Neural progenitor cell (in vitro differentiated cells): ENCODE measurements at places on chromosomes 3 and 15.

DNA sequence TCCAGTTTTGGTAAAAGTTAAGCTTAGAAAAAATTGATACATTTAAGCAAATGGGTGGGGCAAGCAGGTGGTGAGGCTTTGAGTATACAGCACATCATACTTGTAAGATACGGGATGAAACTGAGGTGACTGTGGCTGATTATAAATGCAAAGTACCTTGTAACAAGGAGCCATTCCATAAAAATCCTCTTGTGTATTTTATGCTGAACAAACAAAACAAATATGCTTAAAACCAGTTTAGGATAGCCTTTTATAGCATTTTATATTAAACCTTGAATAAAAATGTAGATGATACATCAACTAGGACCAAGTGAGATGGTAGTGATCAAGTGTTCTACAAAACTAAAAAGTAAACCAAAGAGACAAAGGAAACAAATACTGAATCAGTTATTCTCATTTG, 3.4 kb downstream of the PLSCR1 start:
- no peak for DNase-seq

- no peak for DNase-seq
Observed at GRCh38 chr15:83658430-83659416, 4.8 kb downstream of the ADAMTSL3 start.

- DNase-seq: no peak
Observed at GRCh38 chr3:133328373-133328772, 71.5 kb upstream of the BFSP2 start.

GRCh38 chr3:14537590-14538450, 2.3 kb downstream of the GRIP2 start:
- DNase-seq: no peak

DNA sequence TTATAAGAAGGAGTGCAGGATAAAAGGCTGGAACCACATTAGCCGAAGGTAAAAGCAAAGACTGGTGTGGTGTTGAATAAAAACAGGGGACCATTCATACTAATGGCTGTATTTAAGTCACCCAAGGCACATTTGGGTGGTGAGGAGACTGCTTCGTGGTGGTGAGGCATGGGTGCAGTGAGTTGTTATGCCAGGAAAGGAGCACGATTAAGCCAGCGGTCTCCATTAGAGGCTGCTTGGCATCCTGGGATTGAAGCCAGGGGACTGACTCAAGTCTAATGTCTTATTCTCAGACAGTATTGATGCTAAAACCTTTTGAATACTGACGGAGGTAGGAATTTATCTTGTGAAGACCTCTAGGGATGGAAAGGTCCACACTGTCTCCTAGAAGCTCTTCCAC, 21.9 kb downstream of the FEM1B start:
- DNase-seq: no peak

DNA sequence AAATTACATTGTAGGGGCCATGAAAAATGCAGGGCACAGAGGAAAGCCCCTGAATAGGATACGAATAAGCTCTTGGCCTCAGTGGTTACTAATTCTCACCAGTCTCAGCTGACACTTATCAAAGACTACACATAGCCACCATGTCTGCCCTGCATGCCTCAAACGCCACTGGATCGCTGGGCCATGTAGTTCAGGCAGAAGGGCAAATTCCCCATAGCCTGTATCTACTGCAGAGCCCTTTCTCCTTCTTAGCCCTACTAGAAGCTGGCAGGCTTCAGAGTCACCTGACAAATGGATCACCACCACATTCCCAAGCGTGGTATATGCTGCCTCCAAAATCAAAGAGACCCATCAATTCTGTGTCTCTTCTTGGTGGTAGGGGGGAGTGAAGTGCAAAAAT, 177.4 kb downstream of the MINAR1 start:
- no peak for DNase-seq

DNA sequence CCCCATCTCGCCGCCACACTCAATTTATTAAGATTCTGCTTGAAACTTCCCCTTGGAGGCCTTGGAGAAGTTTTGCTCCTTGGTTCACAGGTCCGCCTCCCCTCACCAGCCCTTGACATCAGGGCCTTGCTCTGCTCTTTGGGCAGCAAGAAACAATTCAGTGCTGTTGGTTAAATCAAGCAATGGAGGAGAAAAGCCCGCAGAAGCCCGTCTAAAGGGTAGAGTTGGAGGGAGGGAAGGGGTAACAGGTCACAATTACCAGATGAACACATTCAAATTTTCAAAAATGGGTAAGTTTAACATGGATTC, 429 bp downstream of the PARP9 start:
- DNase-seq: no peak
